ENCODE measurements at places on chromosomes 16 and 17.

- DNase-seq, result no peak
These were observed 1.7 kb upstream of the AKTIP start for GRCh38 chr16:53504665-53505064.

DNA sequence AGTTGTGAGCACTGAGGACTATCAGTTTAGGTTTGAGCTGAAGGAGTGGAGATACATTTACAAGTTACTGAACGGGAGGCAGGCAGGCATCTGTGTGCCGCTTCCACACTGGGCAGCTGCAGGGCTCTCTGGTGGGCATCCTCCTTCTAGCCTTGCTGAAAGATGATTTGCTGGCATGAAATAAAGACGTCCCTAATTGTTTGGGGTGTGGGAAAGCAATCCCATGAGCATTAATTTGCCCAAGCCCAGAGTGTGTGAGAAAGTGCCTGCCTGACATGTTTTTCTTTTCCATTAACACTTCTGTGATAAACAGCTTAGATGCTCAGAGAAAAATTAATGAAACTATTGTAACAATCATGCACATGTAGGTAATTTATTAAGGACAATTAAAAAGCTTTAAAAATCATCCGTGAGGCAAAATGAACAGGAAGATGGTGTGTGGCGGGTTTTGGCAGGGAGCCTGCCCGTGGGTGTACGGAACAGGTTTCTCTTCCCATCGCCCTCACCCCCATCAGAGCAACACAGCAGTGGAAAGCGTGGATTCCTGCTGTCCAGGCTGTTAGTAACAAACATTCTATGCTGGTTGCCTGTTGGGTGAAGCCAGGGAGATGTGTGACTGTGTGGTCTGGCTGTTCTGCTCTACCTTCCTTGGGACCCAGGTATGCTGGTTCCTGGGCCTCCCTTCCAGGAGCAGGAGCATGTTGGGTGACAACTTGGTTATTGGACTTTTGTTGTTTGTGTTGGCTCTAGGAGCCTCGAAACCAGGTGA is 191.9 kb downstream of the MSI2 start:
- no peak for DNase-seq

GRCh38 chr17:74757502-74757901 is 9.1 kb downstream of the NHERF1 start:
- no peak for DNase-seq

DNA sequence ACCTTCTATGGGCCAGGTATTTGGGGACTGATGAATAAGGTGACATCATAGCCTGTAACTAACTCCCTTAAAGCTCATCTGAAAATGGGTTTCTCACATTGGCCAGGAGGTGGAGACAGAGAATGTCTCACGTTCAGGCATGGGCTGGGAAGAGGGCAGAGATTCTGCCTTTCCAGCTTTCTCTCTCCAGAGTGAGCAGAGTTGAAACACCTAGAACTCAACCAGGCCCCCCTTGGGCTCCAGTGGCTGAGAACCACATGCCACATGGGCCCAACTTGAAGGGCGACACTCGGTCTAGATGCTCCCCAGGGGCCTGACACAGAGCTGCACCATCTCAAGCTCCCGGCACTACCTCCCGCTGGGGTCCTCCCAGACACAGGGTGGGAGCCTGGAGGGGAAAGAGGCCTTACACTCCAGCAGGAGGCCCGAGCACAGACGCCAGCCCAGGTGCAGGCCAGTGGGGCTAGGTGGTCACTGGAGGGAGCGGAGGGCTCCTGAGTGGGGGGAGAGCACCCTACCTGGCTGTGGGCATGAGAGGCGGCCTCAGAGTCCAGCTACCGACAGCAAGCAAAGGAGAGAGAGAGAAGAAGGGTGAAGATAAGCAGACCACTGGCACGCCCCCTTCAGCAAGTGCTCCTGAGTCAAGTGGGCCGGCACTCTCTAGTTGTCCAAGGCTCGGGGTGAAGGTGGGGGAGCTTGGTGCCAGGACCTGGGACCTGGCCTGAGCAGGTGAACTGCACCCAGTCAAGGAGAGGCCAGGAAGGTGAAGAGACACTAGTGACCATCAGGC is 55.9 kb downstream of the MYO18A start:
- no peak for DNase-seq

DNA sequence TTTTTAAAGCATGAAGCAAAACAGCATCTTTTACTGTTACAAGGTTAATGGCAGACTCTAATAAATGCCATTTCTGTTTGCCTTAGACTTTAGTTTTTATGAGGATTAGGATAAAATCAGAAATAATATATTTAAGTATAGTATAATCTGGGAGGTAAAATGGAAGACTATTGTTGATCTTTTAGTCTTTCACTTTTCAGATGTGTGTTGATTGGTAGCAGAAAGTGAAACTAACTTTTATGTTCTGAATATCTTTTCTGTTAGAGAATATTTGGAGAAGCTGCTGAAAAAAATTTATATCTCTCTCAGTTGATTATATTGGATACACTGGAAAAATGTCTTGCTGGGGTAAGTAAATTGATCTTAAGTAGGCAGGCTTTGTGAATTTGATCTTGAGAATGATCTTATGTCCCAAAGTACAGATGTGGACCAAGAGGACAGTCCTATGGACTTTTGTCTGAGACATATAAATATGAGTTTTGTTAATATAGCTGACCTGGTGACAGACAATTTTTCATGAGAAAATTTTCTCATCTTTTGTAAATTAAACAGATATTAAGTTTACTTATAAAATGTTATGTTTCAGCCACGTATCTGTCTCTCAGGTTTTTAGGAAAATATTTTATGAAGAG is 64.1 kb downstream of the NF1 start:
- DNase-seq, result no peak

DNA sequence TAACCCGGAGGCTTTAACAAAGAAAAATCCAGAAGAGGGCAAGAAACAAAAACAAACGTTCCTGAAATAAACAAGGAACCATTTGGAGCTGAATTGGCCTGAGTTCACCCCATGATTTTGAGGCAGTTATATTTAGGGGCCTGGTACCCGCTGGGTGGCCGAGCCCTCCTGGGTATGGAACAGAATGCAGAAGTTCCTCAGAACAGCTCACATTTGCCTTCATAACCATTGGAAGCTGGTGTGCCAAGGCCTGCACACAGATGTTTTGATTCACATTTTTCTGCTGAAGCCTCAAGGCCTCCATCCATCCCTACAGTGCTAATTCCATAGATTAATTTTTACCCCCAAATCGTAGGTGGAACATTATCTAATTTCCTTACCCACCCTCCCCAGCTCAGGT is 3.3 kb upstream of the ZFHX3 start:
- DNase-seq, result no peak

DNA sequence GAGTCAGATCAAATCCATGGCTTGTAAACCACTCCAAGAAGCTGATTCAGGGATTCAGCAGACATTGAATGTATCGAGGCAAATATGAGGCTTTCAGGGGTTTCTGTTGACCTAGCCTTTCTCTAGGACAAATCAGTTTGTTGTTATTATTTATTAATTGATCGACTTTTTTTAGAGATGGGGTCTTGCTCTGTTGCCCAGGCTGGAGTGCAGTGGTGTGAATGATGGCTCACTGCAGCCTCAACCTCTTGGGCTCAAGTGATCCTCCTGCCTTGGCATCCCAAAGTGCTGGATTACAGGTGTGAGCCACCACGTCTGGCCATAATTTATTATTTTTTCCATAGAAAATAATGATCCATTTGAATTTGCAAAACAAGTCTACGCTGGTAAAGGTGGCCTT is 27.0 kb downstream of the LAT start:
- no peak for DNase-seq

DNA sequence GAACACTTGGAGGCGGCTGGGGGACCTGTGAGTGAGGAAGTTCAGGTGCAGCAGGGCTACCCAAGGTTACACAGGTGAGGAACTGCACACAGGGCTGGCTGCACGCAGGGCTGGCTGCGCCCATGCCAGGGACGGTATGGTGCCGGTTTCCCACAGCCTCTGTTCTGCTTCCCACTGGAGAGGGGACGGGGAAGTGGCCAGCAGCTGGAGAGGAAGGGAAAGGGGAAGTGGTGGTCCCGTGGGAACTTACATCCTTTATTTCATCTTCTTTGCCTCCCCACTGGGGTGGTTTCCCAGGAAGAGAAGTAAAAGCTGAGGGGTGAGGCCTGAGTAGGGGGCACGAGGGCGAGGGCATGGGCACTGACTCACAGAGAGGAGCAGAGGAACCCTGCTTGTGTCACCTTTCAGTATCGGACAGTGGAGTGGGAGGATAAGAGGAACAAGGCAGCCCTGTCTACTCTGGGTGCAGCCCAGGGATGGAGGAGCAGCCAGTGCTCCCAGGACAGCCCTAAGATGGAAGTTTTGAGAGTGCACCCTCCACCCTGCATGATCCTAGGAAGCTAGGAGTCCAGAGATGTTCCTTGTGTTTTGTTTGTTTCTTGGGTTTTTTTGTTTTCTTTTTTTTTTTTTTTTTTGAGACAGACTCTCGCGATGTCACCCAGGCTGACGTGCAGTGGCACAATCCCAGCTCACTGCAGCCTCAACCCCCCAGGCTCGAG is 25.5 kb upstream of the CDH1 start:
- DNase-seq, result no peak

GRCh38 chr17:57819285-57819684 is 30.6 kb downstream of the MRPS23 start:
- no peak for DNase-seq

- no peak for DNase-seq
These were observed 3.1 kb upstream of the CD300LD start for GRCh38 chr17:74595037-74595750.

DNA sequence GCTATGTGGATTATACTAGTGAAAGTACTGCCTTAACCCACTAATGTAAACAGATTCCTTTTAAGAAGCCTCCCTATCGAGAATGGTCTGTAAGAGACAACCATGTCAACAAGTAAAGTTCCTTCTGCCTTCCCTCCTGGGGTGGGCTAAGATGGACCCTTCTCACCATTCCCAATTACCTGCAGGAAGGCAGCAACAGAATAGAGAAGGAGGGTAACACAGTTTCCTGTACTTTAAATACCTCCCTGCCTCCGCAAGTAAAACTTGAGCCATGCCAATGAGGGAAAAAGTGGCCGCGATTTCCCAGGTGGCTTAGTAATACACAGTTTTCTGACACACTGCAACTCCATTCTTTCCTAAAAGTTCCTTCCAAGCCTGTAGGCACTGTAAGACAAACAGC is 45.2 kb downstream of the TOX3 start:
- DNase-seq, result no peak

GRCh38 chr16:59192551-59193199 is 458.6 kb upstream of the GOT2 start:
- no peak for DNase-seq

GRCh38 chr17:73290399-73291259 is 21.2 kb downstream of the CDC42EP4 start:
- no peak for DNase-seq

DNA sequence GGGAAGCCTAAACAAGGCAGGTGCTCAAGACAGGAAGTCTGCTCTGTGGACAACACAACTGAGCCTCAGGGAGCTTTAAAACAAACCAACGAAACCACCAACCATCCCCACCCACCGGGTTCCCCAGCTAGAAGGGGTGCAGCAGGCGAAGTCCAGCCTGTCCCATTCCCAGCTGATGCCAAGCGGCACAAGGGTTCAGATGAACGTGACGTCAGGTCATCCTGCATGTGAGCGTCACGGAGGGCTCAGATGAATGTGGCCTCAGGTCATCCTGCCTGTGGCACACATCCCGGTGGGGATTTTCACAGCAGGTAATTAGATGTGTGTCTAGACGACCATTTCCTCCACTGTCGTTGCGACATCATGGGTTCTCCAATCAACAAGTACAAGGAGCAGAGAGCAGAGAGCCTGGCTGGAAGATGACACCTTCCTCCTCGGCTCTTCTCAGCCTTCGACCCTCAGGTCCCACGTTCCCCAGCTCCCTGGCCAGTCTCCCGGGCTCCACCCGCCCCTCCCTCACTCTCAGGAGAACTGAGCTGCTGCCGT is 246.5 kb downstream of the FOXL1 start:
- DNase-seq, result no peak

DNA sequence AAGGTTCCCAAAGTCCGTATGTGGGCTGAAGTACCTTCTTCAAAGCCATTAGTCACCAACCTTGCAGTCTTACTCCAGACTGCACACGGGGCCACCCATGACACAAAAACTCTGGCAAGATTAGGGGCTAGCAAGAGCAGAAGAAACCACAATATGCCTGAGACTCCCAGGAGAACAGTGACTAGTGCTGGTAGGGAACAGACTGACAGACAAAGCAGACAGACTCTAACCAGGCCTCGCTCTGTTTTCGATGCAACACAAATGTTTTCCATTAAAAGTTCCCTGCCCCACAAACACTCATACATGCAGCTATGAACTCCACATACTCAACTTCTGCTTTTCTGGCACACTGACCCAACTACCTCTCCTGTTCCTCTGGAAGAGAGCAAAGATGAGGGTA is 102.2 kb downstream of the HIC1 start:
- DNase-seq, result no peak

- DNase-seq, result no peak
These were observed 190.9 kb downstream of the RAB11FIP4 start for GRCh38 chr17:31582151-31582907.
